Osteocyte (in vitro differentiated cells): ENCODE measurements at places on chromosomes 6 and 20.

GRCh38 chr6:69881322-69882151 is 15.2 kb downstream of the COL19A1 start:
- DNase-seq = no peak

DNA sequence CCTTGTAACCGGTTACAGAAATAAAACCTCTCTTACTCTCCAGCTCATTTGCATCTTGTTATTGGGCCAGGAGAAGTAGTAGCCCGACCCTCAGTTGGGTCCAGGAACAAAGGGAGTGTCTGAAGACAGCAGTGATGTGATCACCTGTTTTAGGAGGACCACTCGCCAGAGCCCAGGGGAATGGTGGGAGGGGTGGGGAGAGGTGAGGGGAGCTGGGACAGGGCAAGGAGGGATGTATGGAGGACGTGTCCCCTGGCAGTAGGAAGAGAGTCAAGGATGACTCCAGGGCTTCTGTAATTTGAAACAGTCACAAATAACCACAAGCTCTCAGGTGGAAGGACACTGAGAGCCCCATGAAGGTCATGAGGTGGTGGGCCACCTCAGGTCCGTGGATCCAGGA is 1.4 kb upstream of the PCMTD2 start:
- no peak for DNase-seq

GRCh38 chr6:14467591-14467990 is 350.0 kb downstream of the CD83 start:
- DNase-seq = no peak

DNA sequence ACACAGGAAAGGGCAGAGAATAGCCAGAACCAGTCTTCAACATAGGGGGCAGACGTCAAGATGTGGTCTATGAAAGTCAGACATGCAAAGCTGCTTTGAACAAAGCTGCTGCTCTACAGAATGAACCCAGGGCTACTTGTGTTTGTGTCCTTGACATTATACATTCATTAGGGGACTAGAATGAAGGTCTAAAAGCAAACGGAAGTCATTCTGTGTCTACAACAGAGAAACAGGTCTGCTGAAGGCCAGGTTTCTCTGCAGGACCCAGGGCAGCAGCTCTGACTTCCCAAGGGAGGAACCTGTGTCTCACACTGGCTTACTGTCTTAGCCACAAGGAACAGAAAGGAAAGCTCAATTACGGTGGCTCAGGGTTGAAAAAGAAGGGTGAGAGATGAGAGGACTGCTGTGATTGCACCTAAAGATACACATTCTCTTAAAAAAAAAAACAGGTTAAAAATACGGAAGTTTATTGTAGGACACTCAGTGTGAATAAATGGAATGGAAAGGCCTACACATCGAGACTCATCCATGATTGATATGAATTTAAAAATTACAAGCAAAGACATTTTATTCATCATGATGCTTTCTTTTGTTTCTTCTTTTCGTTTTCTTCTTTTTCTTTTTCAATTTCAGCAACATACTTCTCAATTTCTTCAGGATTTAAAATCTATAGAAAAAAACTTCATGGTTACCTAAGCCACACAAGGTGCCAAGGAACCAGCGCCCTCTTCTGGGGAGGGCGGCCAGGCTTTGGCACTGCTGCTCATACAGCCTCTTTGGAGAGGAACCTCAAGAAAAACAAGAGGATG is 6.7 kb downstream of the PSMA7 start:
- no peak for DNase-seq

- DNase-seq = no peak
These were observed 12.3 kb downstream of the PMEPA1 start for GRCh38 chr20:57697543-57697942.

- no peak for DNase-seq
These were observed 4.9 kb downstream of the CLIC5 start for GRCh38 chr6:46010771-46011170.

GRCh38 chr6:162999575-163000285 is 272.0 kb downstream of the PACRG start:
- no peak for DNase-seq

DNA sequence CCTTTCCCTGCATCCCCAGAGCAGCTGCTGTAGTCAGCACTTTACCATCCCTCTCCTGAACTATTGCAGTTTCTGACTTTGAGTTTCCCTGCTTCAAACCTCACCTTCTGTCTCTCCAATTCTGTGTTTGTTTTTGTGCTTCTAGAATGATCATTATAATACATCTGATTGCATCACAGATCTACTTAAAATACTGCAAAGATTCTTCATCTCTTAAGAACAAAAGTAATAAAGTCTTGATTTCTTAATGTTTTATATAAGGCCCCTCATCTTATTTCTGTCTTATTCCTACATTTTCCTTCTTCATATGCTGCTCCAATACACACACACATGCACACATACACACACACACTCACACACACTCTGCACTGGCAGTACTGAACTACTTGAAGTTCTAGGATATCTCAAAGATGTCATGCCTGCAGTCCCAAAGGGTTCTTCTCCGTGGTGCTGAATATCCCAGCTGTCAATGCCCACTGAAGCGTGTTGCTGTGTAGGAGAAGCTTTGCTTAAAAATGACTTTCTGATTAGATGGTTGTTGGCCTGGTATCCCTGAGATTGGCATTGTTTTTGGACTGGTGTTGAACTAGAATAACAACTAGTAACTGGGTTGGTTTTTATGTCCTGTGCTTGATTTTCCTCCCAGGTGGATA is 97.2 kb downstream of the MAP3K4 start:
- no peak for DNase-seq

- no peak for DNase-seq
These were observed 25.0 kb upstream of the SCGN start for GRCh38 chr6:25627001-25627400.

- no peak for DNase-seq
These were observed 87.1 kb downstream of the PREX1 start for GRCh38 chr20:48740712-48741111.

GRCh38 chr6:139738801-139739455 is 364.5 kb upstream of the CITED2 start:
- no peak for DNase-seq

- no peak for DNase-seq
These were observed 84.6 kb downstream of the PHACTR1 start for GRCh38 chr6:12801141-12801540.

GRCh38 chr20:9051508-9051907 is 17.4 kb upstream of the PLCB4 start:
- no peak for DNase-seq

DNA sequence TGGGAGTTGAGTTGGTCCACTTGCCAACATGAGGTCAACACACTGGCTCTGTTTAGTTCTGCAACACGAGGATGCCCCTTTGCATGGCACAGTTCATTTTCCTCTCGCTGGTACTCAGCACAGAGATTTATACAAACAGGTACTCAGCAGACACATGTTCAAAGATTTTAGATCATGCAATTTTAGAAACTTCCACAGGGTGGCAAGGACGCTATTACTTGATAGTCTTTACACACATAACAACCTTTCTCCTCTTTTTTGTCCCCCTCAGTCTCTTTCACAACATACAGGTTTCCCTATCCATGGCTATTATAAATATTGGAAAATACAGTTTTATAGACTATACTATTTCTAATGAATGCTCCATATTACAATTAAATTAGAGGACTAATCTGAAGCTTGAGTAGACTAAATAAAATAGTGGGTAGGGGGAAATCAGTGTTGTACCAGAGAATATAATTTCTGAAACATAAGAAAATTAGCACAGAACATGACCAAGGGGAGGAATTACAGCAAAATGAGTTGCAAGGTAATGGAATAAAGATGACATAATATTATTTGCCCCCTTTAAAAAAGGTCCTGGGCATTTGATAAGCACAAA is 331.8 kb upstream of the BTBD3 start:
- no peak for DNase-seq

GRCh38 chr6:111068866-111069234 is 18.5 kb upstream of the SLC16A10 start:
- no peak for DNase-seq

DNA sequence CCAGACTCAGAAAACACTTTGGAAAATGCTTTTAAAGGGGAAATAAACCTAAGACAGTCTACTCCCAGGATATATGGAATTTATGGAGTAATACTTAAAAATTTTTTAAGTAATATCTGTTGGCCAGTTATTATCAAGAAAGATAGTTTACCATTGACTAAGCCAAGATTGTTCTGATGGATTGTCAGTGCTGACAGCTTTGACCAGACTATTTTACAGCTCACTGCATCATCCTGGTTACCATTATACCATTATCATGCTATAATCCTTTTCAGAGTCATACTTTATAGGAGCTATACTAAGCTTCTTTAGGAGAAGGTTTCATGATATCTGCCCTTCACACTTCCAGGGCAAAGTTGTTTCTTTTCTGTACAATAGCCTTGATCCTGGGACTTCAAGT is 16.5 kb downstream of the GTF2H5 start:
- DNase-seq = no peak

DNA sequence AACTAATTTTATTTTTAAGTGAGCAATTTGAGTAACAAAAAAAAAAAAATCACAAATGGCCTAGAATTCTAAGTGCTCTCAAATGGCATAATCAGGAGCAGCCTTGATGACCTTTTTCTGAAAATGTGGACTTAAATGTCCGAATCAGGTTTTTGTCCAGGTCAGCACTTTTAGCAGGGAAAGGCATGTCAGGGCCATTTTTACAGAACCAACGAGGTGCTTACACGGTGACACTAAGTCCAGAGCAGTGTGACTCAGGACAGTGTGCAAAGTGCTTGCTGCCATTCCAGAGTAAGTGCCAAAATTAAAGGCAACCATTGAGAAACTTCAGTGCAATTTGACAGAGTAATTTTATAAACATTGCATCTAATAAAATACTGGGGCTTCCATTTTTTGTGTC is 127.8 kb downstream of the KIF16B start:
- DNase-seq = no peak

DNA sequence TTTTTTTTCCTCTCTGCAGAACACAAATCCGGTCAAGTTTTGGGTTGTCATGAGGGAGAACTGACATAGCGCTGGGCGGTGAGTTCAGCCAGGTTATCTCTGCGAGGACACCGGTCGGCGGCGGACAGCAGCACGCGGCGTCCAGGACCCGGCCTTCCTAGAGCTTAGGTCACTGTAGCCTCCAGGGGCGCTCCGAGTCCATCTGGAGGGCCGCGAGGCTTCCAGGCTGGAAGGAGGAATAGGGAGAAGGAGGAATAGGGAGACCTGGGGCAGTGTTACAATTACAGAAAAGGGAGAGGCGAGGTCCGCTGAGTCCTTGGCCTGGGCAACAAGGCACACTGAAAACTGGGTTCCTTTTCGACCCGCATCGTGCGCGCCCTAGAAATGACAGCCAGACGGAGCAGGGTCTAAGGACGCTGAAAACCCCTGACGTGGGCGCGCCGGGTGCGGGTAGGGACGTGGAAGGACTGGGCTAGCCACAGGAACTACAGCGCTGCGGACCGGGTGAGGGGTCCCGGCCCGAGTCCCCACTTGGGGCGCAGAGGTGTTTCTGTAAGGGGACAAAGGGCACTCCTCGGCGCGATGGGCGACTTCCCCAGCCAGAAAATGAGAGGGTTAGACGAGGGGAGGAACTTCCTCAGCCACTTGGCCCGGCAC is 536 bp upstream of the FNDC1 start:
- no peak for DNase-seq

GRCh38 chr6:141482796-141483597 is 649.7 kb upstream of the GJE1 start:
- DNase-seq = no peak

GRCh38 chr6:87628424-87628823 is 38.5 kb downstream of the ORC3 start:
- no peak for DNase-seq

GRCh38 chr20:46021361-46022359 is 7.4 kb upstream of the SLC12A5 start:
- no peak for DNase-seq

DNA sequence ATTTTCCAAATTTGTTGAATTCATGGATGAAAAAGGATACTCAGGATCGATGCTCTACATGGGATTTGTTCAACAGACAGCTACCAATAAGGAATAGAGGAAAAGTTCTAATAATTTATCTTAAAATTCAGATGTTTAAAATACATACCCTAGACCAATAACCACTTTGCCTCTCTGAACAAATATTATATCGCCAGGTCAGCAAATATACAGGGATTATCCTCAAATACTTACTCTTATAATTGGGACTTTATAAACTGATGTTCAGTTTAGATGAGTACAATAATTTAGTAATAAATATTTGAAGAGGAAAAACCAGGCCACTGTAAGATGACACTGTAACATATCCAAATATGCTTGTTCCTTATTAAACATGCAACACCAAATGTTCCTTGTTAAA is 268.7 kb downstream of the DOK5 start:
- no peak for DNase-seq

DNA sequence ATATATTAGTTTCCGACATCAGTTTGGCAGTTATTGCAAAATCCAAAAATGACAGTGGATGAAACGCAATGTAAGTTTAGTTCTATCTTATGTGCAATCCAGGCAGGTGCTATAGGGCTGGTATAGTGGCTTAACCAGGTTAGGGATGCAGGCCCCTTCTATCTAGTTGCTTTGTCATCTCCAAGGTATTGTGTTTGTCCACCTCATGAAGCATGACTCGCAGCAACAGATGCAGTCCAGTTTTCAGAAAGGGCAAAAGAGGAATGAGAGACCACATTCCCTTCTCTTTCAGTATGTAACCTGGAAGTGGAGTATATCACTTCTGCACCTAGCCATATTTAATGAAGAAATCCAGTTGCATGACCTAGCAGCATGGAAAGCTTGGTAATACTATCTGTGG is 59.7 kb downstream of the PKIB start:
- no peak for DNase-seq

DNA sequence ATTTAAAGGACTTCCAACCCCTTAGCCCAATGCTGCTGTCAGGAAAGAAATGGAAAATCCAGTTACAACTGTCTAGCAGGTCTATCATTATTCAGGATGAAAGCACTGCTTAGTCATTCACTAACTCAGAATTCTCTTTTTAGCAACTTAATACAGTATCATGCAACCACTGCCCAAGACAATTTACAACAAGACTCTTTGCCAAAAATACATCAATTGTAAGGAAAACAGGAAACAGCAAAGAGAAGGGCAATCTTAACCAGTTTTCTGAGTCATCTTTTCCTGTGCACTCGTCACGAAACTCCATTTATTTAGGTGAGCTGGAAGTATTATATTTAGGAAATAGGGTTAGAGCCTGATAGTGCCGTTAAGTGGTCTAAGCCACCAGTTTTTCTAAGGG is 1197.7 kb upstream of the CITED2 start:
- DNase-seq = no peak

GRCh38 chr6:135195041-135195440 is 13.9 kb downstream of the MYB start:
- no peak for DNase-seq

- DNase-seq = no peak
These were observed 12.0 kb downstream of the TASP1 start for GRCh38 chr20:13626724-13627123.

DNA sequence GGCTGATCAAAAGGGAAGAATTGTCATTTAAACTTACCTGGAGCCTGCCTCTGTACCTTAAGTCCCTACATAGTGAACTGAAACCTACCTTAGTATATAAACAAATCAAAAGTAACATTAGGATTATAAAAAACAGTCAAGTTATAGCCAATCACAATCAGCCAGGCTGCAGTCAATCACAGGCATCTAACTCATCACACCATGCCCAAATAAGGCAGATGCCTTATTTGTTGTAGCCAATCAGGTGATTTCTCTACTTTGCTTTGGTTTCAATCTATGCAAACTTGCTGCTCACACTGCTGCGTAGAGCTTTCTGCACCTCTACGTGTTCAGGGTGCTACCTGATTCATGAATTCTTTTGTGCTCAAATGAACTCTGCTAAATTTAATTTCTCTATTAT is 18.3 kb upstream of the DEFB113 start:
- DNase-seq = no peak
